Stimulated activated CD4-positive, alpha-beta T cell treated with anti-CD3 and anti-CD28 coated beads, TNF-alpha, amount 100 ng/mL, for 24 hours (primary cell): ENCODE measurements at places on chromosomes 16 and 17.

DNA sequence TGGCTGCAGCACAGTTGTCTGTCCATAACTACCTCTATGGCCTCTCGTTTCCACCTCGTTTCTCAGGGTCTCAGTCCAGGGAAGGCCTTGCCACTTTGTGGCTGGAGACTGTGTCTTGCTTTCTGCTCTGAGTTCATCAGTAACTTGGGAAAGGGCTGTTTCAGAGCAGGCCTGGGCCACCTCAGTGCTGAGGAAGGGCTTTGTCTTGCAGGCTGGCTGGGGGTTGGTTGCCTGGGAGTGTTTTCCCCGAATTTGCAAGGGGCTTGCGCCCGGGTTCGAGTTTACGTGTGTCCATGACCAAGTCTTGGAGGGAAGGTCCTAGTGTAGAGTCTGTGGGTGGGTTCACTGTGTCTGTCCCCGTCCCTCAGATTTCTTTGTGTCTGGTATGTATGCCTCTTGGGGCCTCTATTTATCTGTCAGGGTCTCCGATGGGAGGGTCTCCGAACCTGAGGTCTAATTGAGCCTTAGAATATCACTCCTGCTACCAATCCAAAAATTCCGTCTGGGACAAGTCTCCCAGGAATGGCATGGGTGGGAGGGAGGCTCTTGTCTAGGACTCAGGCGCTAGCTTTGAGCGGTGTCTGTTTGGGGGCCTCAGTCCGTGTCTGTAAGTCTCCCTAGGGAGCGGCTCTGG is 594 bp upstream of the TGFB1I1 start:
- no peak for DNase-seq

GRCh38 chr16:15811481-15812400 is 45.1 kb downstream of the MYH11 start:
- no peak for DNase-seq

GRCh38 chr16:1297018-1297696 is 12.3 kb upstream of the UBE2I start:
- DNase-seq: no peak

GRCh38 chr16:84953190-84953746 is 58.1 kb downstream of the ZDHHC7 start:
- no peak for DNase-seq

- DNase-seq: no peak
Measured at GRCh38 chr16:23354246-23354645, 52.1 kb downstream of the SCNN1B start.

DNA sequence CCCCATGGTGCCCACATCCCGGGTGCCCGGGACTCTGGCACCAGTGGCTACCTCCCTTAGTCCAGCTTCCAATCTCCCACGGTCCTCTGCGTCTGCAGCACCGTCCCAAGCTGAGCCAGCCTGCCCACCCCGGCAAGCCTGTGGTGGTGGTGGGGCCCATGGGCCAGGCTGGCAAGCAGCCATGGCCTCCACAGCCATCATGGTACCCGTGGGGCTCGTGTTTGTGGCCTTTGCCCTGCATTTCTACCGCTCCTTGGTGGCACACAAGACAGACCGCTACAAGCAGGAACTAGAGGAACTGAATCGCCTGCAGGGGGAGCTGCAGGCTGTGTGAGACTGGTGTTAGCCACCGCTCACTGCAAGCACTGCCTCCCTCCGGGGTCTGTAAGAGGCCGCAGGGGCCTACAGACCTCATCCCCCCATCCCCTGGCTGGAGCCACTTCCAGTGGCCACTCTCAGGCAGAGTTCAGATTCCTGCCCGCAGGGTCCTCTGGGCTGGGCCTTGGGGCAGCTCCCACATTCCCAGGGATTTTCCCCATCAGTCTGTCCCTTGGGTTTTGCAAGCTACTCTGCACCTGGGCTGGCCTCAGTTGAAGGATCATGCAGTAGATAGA is 3.9 kb upstream of the SETD1A start:
- DNase-seq: peak; percentile 42

DNA sequence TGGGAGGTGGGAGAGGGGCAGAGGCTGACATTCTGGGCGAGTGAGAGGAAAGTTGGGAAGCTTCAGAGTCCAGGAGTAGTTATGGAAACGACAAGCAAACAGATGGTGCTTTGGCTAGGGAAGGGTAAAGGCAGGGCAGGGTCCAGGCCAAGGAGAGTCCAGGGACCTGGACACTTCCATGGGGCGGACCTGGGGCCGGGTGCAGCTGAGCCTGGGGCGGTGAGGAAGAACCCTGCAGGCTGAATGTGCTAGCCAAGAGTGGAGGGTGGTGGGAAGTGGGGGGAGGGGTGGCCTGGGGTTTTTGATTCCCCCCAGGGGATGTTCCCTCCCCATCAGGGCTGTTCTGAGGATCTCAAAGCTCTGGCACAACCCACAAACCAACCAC is 2.6 kb downstream of the PPP1R9B start:
- DNase-seq: no peak

GRCh38 chr17:71316176-71316897 is 804.5 kb upstream of the SOX9 start:
- DNase-seq: no peak

- DNase-seq: no peak
Measured at GRCh38 chr16:47778106-47778801, 317.1 kb downstream of the PHKB start.

DNA sequence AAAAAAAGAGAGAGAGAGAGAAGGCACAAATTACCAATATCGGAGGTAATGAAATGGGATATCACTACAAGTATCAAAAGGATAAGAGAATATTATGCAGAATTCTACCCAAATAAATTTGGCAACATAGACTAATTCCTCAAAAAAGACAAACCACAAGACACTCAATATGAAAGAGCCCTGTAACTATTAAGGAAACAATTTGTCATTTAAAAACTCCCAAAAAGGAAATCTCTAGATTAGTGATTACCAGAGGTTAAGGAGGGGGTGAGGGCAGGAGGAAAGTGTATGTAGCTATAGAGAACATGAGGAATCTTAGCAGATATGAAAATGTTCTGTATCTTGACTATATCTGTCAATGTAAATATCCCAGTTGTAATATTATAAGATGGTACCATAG is 54.0 kb downstream of the CFDP1 start:
- DNase-seq: no peak

DNA sequence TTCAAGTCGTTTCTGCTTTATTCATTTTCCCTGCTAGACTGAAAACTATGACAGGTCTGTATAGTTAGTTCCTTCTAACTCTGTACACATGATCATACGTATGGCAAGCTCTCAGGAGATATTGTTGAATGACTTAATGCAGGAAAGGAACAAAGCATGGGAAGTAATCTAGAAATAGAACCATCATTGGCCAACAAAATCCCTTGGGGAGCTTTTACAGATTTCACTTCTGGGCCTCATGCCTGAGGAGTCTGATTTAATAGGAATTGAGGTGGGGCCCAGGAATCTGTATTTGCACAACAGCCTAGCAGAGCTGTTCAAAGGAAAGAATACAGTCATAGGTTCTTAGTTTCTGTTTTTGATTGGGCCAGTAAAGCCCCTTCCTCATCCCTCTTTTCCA is 229.2 kb downstream of the MAP2K6 start:
- DNase-seq: no peak

GRCh38 chr16:61547626-61548025 is 488.6 kb downstream of the CDH8 start:
- no peak for DNase-seq

DNA sequence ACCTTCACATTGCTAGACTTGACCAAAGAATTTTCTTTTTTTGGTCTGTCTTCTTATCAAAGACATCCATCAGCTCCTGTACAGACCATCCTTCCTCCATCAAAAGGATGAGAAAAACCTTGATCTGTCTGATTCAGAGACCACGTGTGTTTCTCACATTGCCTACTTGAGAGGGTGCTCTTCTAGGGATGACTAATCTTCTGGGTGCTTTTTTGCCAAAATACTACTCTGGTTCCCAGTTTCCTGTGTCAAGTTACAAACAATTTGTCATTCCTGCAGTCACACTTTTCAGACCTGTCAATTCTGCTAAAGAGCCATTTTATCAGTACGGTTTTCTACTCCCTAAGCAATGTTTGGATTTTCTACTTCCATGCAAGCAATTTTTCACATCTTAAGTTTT is 492.2 kb downstream of the CDH11 start:
- no peak for DNase-seq

DNA sequence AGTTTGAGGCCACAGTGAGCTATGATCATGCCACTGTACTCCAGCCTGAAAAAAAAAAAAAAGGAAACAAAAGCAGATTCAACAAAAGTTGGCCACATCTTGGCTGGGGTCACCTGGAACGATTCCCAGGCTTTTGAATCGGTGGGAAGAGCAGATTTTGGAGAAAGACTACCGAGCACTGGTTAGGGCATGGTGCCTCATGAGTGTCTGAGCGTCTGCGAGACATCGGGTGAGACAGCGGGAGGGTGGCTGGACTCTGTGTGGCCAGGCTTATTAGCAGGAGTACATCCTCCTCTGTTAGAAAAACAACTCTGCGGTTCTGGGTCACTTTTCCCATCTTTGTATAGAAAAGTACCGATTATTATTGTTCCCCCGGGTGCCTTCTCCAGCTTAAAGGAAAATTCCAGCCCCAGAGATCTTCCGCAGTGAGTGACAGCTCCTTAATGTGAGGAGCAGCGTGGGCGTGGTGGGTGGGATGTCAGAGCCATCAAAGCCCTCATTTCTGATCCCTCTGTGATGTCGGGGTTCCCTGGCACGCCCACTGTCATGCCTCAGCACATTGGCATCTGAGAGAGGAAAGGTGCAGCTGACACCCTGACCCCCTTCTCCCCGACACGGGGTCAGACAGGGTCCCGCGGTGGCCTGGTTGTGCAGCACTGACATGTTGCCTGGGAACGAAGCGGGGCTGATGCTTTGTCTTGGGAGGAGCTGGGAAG is 6.9 kb downstream of the RGS9 start:
- DNase-seq: no peak

DNA sequence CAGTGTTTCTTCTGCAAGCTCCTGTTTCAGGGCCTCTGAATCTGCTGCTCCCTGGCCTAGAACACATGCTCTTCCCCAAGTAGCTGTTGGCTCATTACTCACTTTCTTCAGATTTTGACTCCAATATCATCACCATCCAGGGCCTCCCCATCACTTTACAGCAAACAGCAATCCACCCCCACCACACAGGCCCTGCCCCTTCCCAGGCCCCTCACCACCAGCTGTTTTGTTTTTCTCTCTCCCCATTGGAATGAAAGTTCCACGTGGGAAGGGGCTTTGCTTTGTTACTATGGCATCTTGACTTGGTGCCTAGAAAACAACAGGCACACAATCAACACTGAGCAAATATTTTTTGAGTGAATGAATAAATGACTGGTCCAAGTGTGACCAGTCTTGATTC is 4.0 kb downstream of the TMEM170A start:
- no peak for DNase-seq

DNA sequence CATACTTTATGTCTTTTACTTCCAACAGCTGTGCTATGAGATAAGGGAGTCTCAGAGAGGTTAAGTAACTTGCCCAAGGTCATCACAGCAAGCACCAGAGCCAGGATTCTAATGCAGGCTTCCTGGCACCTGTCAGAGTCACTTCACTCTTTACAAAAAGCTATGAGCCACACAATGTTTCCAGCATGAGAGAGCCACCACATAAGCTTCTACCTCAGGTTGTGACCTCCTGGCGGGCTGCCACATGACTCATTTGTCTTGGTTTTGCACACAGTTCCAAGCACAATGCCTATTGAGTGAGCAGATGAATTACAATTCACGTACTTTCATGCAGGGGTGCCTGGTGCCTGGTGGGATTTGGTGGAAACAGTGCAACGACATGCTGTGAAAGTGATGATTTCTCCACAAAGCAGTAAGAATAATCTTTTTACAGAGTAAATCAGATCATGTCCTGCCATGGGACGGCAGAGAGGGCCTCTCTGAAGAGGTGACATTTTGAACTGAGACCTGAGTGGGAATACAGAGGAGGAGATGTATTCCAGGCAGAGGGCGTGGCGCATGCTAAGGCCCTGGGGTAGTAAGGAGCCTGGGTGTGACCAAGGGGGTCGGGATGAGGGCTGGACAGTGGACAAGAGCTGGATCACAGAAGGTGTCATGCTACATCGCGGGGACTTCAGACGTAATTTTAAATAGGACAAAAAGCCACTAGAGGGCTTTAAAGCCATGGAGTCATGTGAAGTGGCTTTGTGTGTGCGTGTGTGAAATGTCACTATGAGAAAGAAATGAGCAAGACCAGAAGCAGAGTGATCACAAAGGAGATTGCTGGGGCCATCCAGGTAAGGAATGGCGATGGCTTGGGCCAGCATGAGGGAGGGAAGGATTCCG is 53.4 kb downstream of the CACNG3 start:
- DNase-seq: peak; percentile 45

- DNase-seq: no peak
Measured at GRCh38 chr17:55816532-55817396, 65.9 kb downstream of the PCTP start.

DNA sequence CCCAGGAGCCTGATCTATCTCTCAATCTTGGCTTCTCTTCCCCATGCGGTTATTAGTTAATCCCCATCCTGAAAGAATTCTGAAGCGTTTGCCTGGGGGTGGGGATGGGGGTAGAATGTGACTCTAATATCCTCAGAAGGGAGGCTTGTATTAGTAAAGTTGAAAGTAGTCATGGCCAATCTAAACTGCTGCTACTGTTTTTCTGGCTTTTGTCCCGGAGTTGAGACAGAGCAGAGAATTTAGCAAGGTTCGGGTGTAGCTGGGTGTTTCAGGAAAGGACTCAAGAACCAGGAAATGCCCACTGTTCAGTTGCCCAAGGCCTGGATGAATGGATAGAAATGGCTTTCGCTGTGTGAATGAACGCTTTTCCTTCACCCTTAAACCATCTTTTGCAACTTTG is 17.6 kb upstream of the ITGAM start:
- no peak for DNase-seq

- DNase-seq: no peak
Measured at GRCh38 chr17:10186771-10187410, 11.5 kb downstream of the GAS7 start.

- DNase-seq: no peak
Measured at GRCh38 chr16:15873301-15873700, 15.1 kb downstream of the CEP20 start.

GRCh38 chr17:1053661-1054360 is 56.9 kb downstream of the TIMM22 start:
- no peak for DNase-seq
